ENCODE measurements at places on chromosomes 13 and 19.

DNA sequence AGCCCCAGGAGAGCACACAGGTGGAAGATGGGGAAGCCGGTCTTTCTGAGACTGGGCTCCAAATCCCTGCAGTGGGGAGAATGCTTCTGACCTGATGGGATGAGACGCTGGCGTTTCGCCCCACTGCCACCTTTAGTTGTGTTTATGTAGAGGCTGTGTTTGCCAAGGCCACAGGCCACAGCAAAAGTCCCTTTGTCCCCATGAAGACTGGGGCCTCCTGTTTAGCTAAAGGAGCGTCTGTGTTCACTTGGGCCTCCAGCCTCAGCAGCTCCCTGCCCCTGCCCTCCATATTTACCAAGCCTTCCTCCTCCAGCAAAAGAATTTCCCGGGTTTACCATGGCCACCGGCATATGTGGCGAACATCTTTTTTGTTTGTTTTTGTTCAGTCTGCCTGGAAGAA lies 10.4 kb upstream of the KLK14 start:
- DNase-seq, result no peak

DNA sequence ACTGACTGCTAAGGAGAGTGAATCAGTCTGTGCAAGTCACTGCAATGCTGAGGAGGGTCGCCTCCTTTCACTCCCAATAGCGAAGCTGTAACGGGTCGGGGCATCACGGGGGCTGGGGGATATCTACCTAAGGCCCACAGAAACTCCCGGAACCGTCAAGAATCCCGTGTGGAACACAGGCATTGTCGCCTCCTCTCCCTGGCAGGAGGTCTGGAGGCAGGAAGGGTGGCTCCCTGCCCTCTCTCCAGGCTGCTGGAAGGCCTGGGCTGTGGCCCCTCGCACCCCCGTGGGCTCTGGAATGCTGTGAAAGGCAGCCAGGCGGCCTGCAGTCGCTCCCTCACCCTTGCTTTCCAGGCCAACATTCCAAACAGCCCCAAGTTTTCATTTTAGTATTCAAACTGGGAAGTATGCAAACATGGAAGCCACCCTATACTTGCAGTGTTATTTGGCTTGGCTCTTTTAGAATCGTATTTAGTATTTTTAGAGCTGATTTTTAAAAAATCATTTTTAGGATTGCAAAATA lies 109.4 kb downstream of the CRYL1 start:
- no peak for DNase-seq

DNA sequence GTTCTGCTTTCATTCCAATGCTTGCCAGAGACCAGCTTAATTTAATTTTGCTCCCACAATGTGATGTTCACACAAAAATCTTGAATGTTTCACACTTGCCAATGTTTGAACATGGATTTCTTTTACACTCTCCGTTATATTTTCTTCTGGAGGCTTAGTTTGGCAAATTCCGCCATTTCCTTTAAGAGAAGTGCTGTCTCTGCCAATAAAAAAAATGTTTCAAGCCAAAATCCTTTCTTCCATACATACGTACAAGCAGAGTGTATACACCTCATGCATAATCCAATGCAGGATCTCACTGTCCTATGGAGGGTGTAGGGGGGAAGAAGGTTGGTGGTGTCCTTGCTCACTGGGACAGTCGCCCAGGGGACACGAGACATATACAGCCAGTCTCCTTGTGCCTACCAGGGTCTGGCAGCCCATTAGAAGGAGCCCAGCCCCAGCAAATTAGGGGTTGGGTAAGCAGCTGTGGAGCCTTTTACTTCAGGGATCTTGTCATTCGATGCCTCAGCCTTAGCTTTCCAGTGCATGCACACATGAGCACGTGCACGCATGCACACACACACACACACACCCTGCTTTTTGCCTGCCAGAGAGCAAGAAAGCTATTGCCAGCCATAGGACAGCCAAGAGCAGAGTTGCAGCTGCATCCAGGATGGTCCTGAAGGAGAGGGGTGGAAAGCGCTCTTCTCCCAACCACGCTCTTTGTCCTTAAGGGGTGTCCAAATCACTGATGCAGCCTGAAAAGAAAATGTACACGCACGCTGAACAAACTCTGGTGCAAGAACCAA lies 208.3 kb downstream of the FOXO1 start:
- peak; percentile 11 for DNase-seq

DNA sequence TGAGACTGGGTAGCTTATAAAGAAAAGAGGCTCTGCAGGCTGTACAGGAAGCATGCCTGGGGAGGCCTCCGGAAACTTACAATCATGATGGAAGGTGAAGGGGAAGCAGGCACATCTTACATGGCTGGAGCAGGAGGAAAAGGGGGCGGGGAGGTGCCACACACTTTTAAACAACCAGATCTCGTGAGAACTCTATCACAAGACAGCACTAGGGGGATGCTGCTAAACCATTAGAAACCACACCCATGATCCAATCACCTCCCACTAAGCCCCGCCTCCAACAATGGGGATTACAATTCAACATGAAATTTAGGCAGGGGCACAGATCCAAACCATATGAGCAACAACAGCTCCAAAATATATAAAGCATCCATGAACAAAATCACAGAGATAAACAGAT lies 46.5 kb upstream of the GTF2F2 start:
- no peak for DNase-seq

DNA sequence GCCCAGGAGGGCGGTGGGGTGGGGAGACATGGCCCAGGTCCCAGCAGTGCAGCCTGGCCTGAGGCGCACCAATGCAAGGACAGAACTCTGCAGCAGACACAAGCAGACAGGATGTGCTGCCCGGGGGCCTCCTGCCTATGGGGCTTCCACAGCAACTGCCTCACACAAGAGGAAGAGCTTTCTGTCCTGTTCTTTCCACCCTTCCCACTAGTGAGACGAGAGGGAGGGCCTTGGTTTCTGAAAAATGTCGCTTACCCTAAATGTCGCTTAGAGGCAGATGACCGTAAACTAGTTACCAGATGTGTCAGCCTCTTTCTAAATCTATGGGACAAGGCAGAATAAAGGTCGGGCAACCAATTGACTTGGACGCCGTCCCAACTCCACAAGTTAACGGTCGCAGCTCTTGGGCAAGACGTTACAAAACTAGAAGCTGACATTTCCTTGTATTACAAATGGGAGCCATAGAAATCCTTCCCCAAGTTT lies at the start of gene LAIR1:
LAIR1 (minus strand) TSS at position 157 of the 483 bp plus-strand sequence; CDS start at position 30, 127 bp downstream.
- peak; percentile 82 for DNase-seq

DNA sequence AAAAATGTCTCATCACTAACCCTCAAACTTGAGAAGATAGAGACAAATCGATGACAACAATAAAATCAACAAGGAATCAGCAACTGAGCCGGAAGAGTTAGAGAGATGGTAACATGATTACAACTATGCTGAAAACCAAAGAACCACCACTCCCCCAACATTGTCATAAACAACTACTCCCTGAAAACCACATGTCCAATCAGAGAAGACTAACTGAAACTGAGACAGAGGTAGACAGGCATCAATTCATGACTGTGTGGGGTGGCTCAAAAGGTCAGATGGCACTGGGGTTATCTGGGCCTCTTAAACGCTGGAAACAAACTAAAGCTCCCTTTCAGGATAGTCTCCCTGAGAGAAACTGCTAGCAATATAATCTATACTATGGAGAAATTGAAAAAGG lies 488.8 kb downstream of the KCTD12 start:
- DNase-seq, result no peak

- no peak for DNase-seq
Observed at GRCh38 chr13:72820156-72820897, 38.4 kb downstream of the PIBF1 start.

DNA sequence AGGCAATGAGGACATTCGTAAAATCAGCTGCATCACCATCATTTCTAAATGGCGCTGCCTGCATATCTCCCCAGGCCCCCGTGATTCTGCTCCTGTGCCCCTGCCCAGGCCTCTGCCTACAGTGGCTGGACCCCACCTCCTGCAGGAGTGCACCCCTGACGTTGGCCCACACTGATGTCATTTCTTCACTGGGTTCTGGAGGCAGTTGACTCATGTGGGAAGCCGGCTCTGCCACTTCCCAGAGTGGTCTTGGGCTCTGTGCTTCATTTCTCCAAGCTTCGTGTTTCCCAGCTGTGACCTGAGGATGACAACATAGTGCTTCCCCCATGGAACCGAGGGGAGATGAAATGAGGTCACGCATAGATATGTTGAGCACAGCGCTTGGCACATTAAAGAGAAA lies 19.9 kb downstream of the CCNE1 start:
- DNase-seq, result no peak

GRCh38 chr13:73536865-73537264 lies 478.1 kb downstream of the KLF5 start:
- no peak for DNase-seq
